Suprapubic skin (tissue), 4 donors: ENCODE measurements at places on chromosomes 7 and 10. TPM values are rescaled to one million over a fixed set of nuclear protein-coding genes. Genes with fewer than 3 reads are reported as not detected.

The HELLS gene
- 10.9 TPM for total RNA-seq

The ZNF25 gene
- 7.1 TPM for total RNA-seq

The HTR5A gene
- total RNA-seq: not detected

DNA sequence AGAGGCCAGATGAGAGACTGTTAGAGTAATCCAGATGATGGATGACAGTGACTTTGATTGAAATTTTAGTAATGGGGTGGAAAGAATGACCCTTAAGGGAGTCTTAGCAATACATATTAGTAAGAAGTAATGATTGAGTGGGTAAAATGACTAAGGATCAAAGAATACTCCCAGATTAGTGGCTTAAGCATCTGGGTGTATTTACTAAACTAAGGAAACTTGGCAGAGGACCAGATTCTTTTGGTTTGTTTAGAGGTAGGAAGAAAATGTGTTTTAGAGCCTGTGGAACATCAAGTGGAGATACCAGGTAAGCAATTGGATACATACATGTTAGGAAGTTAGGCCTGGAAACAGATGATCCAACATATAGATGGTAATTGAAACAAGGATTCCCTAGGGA lies 58.8 kb upstream of the ADRA2A start:
- H3K27me3 ChIP-seq: no peaks in the 10 kb centered on the region
- DNase-seq: no peak
- no peaks in the 10 kb centered on the region for H3K4me1 ChIP-seq
- peaks cover 5% of the 10 kb centered on the region for H3K36me3 ChIP-seq
